ENCODE measurements at places on chromosomes 5 and 9.

DNA sequence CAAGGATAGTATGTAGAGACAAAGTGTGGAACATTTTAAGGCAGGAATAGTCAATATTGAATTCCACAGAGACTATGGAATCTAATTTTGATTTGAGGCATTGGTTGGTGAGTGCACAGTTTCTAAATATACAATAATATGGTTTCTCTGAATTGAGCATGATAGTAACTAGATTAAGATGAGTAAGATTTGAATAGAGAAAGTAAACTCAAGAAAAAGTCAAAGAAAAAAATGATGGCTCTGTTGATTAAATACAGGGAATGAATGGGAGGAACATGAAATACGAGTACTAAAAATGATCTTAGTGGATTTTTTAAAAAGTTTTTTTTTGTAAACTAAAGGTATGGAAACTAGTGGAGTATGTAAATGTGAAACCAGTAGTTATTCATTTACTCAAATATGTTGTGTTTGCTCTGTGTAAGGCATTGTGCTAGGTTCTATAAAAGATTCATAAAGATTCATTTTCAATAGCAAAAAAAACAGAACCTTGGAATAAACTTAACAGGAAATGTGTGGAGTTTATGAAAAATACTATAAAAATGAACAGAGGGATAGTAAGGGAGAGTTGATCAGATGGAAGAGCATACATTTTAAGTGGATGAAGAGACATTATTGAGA lies 101.2 kb downstream of the ZCCHC7 start:
- no peak overlapping the region for H3K4me3 ChIP-seq
- DNase-seq, result no peak
- H3K36me3 ChIP-seq, result no peaks in the 10 kb centered on the region
- no peak overlapping the region for H3K27ac ChIP-seq
- no peaks in the 10 kb centered on the region for H3K4me1 ChIP-seq
- no peaks in the 10 kb centered on the region for H3K27me3 ChIP-seq

DNA sequence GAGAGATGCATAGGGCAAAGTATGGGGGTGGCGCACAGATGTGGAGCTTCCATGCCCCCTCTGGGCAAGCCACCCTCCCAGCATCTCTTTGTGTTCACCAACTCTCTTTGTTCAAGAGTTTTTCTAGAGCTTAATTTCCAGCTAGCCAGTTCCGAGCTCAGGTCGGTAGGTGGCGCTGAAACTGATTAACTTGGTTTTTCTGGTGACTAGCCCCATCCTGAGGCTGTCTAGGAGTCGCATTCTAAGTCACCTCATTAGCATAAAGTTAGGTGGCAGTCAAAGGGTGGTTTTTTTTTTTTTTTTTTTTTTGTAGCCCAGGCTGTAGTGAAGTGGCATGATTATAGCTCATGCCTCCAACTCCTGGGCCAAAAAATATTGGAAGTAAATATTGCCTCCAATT lies 476.4 kb downstream of the KDM4C start:
- DNase-seq, result no peak
- no peaks in the 10 kb centered on the region for H3K4me1 ChIP-seq
- no peaks in the 10 kb centered on the region for H3K36me3 ChIP-seq
- H3K27me3 ChIP-seq, result no peaks in the 10 kb centered on the region

DNA sequence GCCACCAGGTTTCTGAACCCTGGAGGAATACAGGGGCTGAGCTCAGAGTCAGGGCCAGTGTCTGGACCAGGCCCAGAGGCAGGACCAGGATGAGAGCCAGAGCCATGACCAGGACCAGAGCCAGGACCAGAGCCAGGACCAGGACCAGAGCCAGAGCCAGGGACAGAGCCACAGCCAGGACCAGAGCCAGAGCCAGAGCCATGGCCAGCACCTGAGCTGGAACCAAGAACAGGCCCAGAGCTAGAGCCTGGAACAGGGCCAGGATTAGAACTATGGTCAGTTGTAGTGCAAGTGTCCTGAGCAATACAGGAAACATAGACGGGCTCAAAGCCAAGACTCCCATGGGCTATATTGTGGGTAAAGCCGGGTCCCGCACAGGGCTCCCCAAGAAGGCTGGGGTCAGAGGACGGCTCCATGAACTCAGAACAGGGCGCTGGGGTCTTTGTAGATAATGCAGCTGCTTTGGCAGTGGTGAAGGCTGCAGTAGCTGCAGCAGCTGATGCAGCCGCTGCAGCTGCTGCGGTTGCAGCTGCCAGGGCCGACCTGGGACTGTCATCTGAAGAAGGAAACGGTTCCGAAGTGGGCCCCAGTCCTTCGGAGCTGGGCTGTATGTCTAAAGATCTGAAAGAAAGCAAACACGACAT lies 559 bp downstream of the SPAG8 start:
- peaks cover 12% of the 10 kb centered on the region for H3K36me3 ChIP-seq
- peaks cover 40% of the 10 kb centered on the region for H3K4me1 ChIP-seq
- H3K27me3 ChIP-seq, result no peaks in the 10 kb centered on the region
- peak; percentile 39 for DNase-seq
- peak overlapping the region; percentile 56 for H3K4me3 ChIP-seq
- peak overlapping the region; percentile 62 for H3K27ac ChIP-seq

DNA sequence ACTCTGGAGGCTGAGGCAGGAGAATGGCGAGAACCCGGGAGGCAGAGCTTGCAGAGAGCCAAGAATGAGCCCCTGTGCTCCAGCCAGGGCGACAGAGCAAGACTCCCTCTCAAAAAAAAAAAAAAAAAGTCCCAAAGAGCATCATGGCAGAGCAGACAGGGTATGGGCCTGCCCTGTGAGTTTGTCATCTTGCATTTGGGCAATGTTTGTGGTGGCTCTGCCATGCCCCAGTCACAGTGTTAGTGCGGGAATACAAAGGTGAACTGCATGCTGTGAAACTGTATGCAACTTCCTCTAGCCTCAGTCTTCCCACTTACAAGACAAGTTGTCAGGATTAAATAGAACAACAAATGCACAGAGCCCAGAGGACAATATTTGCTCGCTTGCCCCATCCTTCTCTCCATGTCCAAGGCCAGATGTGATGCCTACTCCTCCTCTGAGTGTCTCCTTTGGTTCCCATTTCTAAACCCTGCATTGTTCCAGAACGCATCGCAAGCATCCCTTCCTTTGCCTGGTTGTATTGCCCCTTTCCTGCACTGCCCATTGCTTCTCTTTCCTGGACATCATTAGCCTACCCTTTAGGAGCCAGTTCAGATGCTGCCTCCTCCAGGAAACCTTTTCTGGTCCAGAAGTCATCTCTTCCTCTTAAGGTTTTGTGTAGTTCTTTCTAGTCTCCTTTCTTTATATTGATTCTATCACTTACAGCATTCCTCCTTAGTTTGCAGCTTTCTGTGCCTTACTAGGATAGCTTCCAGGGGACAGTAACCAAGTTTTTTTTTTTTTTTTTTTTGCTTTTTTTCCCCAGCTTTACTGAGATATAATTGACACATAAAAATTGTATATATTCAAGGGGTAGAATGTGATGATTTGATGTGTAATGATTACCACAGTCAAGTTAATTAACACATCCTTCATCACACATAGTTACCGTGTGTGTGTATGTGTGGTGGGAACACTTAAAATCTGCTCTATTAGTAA lies 69.0 kb upstream of the TNFAIP8 start:
- no peak overlapping the region for H3K4me3 ChIP-seq
- no peak for DNase-seq
- H3K4me1 ChIP-seq, result peaks cover 22% of the 10 kb centered on the region
- H3K36me3 ChIP-seq, result no peaks in the 10 kb centered on the region
- no peaks in the 10 kb centered on the region for H3K27me3 ChIP-seq

- peaks cover 11% of the 10 kb centered on the region for H3K4me1 ChIP-seq
- H3K27me3 ChIP-seq, result no peaks in the 10 kb centered on the region
Observed at GRCh38 chr9:121852651-121853616, 201.5 kb downstream of the DAB2IP start.

GRCh38 chr9:38727497-38728001 lies 7.6 kb upstream of the FAM240B start:
- H3K27me3 ChIP-seq, result no peaks in the 10 kb centered on the region
- no peak for DNase-seq
- H3K36me3 ChIP-seq, result no peaks in the 10 kb centered on the region

- DNase-seq, result no peak
- no peaks in the 10 kb centered on the region for H3K27me3 ChIP-seq
- H3K4me1 ChIP-seq, result no peaks in the 10 kb centered on the region
- no peak overlapping the region for H3K27ac ChIP-seq
- no peaks in the 10 kb centered on the region for H3K36me3 ChIP-seq
Observed at GRCh38 chr5:119032656-119033055, 38.2 kb upstream of the DMXL1 start.

GRCh38 chr9:32319312-32319929 lies 65.0 kb upstream of the ACO1 start:
- no peaks in the 10 kb centered on the region for H3K36me3 ChIP-seq
- no peaks in the 10 kb centered on the region for H3K27me3 ChIP-seq
- no peak overlapping the region for H3K27ac ChIP-seq
- H3K4me1 ChIP-seq, result no peaks in the 10 kb centered on the region
- DNase-seq, result no peak

DNA sequence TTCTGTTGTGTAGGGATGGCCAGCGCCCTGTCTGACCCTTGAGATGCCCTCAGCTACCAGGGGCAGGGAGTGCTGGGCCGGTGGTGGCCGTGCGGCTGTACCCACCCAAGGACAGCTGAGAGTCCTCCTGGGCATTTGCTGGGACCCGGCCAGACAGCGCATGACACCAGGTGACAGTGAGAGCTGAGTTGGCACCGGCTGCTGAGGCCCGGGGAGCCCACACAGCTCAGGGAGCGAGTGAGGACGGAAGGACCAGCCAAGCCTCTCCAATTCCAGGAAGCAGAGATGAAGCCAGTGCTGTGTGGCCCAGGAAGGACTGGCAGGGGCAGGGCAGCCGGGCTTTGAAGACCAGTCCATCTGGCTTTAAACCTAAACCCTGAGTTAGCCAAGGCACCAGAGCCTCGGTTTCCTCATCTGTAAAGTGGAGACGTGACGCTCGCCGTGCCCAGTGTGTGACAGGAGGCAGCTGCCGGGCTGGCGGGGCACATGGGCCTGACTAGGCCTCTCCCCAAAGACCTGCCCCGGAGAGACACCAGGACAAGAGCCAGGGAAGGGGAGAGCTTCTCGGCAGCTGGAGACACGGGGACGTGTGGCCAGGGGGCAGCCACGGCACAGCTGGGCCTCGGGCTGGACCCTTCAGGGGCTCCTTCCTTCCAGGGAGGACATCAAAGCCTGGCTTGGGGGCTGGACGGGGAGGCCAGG lies 3.0 kb upstream of the AGPAT2 start:
- H3K4me1 ChIP-seq, result peaks cover 85% of the 10 kb centered on the region
- no peak overlapping the region for H3K4me3 ChIP-seq
- peak overlapping the region; percentile 90 for H3K27ac ChIP-seq
- no peaks in the 10 kb centered on the region for H3K27me3 ChIP-seq
- DNase-seq, result peak; percentile 79

DNA sequence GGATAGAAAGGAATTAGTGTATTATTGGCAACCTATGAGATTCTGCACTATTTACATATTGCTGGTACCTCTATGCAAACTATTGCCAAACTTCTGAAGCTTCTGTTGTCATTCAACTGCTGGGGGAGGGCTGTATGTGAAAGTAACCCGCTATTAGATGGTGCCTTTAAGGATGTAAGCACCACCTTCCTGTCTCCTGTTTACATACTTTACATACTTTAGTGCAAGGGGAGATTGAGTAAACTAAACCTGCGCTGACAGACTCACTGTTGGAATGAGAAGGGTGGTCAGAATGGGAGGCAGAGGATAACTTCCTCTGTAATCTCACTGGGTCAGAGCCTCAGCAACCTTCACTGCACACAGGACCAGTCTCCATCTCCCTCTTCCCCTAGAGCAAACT lies 123.8 kb downstream of the NR3C1 start:
- no peaks in the 10 kb centered on the region for H3K27me3 ChIP-seq
- no peak overlapping the region for H3K4me3 ChIP-seq
- no peak for DNase-seq
- H3K36me3 ChIP-seq, result peaks cover 15% of the 10 kb centered on the region

DNA sequence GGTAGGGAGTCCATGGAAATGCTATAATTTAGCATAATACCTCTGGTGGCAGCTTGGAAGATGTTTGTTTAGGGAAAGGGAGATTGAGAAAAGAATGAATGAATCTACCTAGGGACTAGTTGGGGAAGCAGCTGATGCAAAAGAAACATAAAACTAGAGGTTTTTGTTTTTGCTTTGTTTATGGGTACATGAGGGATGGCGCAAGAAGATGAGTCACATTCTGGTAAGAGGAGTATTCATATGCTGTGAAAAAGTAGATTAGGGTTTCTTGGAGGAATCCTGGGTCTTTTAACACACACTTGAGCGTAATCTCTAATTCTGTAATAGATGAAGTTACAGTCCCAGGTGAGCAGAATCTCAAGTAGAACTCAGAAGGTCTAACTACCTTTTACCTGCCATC lies 17.1 kb downstream of the C9orf43 start:
- no peak overlapping the region for H3K4me3 ChIP-seq
- DNase-seq, result no peak
- no peak overlapping the region for H3K27ac ChIP-seq
- H3K36me3 ChIP-seq, result no peaks in the 10 kb centered on the region

GRCh38 chr5:121572061-121572460 lies 279.6 kb upstream of the FTMT start:
- no peaks in the 10 kb centered on the region for H3K36me3 ChIP-seq
- no peak for DNase-seq
- H3K27me3 ChIP-seq, result no peaks in the 10 kb centered on the region
- H3K4me3 ChIP-seq, result no peak overlapping the region

DNA sequence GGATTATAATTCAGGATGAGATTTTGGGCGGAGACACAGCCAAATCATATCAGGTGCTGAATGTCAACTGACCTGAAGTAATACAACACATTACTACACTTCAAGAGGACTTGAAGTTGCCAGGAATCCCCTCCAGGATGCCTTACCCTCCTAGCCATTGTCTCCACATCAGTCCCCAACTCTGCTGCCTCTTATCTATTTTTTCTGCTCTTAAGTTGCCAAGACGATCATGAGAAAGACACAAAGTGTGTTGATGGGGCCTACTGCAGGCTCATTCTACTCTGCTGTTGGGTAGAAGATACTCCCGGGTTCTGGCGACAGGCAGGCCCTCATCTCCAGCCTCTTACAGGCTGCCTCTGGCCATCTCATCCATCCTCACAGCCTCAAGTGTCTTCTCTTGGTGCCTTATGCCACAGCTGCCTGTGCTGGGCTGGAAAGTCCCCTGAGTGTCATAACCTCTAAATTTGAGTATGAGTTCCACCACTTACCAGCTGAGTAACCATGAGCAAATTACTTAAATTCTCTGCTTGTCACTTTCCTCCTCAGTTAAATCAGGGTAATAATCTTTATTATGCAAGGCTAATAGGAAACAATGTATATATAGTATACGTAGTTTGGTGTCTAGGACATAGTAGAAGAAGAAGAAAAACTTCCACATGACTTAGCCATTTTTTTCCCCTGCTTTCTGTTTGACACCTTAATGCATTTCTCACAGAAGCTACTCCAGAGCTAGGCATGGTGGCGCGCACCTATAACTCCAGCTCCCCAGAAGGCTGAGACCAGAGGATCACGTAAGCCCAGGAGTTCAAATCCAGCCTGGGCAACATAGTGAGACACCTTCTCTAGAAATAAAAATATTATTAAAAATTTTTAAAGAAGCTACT lies 73.0 kb upstream of the SNX2 start:
- H3K36me3 ChIP-seq, result no peaks in the 10 kb centered on the region
- no peaks in the 10 kb centered on the region for H3K27me3 ChIP-seq
- DNase-seq, result no peak
- H3K4me1 ChIP-seq, result no peaks in the 10 kb centered on the region
- no peak overlapping the region for H3K27ac ChIP-seq
